ENCODE measurements at places on chromosomes 11 and 22.

DNA sequence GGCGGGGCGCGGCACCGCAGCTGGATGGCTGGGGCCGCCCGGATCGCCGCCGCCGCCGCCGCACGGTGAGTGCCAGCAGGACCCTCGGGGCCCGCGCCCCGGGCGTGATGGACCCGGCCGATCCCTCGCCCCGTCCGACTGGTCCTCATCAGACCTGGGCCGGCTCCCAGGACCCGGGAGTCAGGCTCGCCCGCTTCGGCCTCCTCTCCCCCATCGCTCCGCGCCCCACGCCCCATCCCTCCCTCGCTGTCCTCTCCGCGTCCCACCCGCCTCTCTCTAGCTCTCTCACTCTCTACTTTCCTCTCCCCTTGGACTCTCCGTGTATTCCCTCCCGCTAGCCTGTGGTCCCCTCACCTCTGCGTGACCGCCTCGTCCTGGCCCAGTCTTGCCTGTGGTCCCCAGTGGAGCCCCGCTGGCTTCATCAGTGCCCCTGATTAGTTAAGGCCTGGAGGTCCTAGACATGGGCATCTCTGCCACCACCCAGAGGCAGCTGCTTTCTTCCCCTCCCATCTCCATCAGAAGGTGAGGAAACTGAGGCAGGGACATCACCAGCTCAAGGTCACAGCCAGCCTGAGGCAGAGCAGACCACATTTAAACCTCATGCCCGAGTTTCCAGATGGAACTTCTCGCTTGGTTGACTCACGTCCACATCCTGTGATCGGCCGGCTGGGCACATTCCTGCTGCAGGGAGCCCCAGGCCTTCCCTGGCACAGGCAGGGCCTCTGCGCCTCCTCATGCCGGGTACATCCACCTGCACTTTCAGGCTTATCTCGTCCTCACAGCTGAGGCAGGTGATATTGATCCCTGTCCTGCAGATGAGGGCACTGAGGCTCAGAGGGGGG, 429 bp downstream of the SLC39A13 start:
- peak; percentile 37 for DNase-seq

GRCh38 chr11:19506816-19507486, 205.7 kb upstream of the NAV2 start:
- DNase-seq, result no peak

DNA sequence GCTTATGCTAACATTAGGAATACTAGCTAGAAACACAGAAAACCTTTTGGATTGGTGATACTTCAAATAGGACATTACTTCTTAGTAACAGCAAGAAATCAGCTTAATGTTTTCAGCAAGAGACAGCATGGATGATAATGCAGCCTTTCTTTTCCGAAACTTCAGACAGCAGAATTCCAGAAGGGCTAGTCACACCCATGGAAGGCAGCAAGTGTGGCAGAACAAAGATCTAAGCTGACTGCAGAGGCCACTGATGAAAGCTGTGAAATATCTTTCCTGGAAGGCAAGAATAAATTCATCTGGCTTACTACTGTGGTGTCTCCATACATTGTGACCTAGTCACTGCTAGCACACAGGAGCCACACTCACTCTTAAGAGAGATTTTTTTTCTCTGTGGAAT, 100.3 kb downstream of the CCDC83 start:
- DNase-seq, result no peak

DNA sequence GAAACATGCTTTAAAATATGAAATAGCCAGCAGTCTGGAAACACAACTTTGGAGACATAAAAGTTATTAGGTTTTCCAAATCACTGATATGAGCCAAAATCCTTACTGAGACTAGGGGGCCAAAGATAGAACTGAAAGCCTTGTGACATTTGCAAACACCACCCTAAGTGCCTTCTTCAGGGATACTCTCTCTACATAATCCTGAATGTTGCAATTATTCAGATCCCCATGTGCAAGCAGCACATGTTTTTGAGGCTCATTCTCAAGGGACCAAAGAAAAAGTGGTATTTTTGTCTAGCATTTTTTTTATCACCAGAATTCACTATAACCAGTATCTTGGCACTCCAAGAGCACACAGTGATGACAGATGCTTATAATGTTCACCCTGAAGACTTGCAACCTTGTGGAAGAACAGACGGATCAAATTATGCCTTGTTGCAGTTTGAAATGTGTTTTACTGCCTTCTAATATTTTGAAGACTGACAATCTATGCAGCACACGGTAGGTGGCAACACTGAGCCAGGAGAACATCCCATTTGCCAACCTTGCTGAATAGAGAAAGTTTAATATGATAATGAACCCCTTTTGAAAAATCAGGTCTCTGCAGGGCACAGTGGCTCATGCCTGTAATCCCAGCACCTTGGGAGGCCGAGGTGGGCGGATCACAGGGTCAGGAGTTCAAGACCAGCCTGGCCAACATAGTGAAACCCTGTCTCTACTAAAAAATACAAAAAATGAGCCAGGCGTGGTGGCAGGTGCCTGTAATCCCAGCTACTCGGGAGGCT, 78.5 kb downstream of the PLEKHA7 start:
- peak; percentile 54 for DNase-seq

GRCh38 chr11:120316880-120317688, 8.0 kb upstream of the TLCD5 start:
- no peak for DNase-seq

- DNase-seq, result peak; percentile 71
Measured at GRCh38 chr22:28822930-28823551, 22.7 kb upstream of the XBP1 start.

GRCh38 chr11:21628641-21629040, 564.2 kb upstream of the ANO5 start:
- DNase-seq, result no peak

DNA sequence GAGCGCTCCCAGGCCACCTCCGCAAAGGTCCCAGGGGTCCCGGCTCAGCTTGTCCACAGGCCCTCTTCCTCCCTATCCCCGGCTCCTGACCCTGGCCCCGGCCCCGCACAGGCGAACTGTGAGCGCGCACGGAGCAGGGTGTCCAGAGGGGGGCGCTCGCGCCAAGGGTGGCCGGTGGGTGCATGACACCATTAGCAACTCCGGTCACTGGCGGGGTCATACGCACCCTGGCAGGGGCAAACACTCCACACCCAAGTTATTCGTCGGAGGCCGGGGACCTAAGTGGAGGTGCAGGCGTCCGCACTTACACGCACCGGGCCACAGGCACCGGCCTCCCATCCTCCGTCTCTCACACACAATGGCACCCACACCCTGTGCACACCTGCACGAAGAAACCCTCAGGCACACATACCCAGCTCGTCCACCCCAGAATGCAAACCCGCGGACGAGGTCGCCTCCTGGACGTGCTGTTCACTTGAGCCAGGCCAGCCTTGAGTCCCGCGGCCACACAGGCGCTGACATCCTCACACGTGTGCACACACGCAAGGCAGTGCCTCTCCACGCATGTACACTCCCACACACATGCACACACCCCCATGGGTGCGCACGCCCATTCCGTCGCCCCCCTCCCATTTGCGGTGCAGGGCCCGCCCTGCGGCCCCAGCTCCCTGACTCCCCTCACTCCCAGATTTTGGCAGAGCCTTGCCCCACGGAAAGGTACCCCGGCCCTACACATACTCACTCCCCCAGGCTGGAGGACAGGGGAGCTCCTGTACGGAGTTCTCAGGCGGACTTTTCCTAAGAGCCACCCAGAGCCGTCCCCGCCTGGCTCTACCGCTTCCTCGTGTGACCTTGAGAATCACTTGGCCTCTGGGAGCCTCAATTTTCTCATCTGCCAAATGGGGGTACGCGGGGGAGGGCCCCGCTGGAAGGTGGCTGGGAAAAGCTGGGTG, at the start of gene RASGRP2:
RASGRP2 (minus strand) TSS at position 552 of the 953 bp plus-strand sequence. CDS start 1,276 bp downstream, outside the sequence.
- peak; percentile 58 for DNase-seq

DNA sequence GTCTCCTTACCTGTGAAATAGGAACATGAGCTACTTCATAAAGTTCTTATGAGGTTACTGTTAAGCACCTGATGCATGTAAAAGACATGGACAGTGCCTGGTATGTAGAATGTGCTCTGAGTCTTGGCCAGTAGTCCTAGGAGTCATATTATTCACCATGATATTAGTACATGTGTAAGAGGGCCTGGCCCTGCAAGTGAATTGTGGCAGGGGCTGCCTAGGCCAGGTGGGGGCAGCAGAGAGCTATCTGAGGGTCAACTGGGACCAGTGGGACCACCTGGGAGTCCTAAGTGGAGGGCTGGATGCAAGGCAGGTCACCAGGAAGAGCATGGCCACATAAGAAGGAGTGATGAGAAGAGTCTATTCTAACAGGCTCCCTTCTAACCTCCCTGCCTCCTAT, 529.5 kb downstream of the SOX6 start:
- peak; percentile 86 for DNase-seq

DNA sequence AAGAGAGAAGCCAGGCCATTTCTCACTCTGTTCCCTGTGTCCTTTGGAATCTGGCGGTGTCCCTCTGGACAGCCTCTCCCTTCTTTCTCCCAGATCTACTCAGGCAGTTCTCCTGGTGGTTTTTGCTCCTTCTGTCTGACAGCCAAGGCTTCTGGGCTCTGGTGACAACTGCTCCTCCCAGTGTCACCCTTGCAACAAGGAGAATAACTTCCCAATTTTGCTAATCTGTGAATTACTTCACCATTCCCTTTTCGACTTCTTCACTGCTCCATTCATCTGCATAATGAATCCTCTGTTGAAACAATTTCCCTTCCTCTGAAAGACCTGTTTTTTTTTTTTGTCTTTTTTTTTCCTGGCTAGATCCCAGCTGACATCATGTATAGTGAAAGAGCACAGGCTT, 56.3 kb upstream of the PDE3B start:
- DNase-seq, result no peak

DNA sequence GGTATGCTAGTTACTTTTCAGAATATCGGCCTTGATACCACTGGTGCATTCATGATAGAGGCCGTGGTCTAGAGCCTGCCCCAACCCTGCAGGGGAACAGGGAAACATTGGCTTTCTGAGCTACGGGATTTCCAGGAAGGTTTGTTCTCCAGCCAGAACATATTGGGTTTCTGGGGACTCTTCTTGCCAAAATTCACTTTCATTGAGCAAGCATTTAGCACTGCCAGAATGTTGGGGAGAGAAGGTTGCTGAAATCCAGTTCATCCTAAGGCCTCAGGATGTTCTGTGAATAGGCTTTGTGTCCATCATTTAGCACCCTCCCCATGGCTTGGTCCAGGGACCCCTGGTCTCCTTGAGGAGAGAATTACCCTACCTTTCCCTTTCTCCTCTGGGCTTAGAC, 36.7 kb downstream of the DRG1 start:
- DNase-seq, result no peak

DNA sequence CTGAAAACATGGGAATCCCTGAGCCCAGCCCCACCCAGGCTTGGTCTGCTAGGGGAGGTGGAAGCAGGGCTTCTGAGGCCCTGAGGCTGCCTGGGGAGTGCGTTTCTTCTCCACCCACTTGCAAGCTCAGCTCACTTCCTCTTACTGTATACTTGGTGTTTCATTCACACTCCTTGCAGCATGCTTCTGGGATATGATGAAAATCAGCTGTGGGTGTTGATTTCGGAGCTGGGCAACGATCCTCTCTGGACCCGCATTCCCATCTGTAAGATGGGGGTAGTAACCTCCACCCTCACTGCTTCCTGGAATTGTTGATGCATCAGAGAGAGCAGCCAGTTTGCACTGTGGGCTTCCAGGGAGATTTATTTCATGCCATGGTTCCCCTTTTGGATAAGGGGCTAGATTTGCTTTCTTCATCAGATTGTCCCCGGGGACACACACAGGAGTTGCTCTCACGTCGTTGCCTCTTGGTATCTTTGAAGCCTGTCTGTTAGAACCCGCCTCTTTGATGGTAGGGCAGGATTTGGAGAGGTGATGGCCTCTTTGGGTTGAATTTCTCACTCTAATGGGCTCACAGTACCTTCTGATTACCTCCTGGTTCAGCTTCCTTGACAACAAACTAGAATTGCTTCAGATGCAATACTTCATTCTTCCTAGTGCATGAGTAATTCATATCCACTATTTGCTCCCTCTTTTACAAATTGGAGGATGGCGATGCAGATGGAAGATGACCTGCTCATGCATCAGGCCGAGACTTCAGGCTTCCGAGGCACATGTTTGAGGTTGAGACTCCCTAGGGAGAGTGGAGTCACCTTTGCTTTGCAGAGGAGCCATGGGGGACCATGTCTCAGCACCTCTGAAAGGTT, 40.4 kb downstream of the BCR start:
- no peak for DNase-seq

DNA sequence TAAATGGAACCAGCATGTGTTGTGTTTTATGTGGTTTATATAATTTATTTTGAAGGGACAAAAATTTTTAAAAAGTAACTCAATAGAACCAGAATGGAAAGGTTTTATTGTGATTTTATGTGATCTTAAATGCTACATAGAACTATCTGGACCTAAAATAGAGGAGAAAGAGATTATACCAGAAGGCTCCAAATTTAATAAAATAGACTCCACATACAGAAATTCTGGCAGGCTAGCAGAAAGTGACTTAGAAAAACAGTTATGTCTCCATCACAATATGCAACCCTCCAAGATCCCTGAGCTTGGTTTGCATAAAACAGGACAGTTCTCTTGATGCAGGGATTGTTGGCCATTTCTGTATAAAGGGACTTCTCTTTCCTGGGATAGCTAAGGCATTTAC, 107.9 kb downstream of the BBOX1 start:
- no peak for DNase-seq

GRCh38 chr11:8829556-8829955, 81.4 kb upstream of the AKIP1 start:
- no peak for DNase-seq

DNA sequence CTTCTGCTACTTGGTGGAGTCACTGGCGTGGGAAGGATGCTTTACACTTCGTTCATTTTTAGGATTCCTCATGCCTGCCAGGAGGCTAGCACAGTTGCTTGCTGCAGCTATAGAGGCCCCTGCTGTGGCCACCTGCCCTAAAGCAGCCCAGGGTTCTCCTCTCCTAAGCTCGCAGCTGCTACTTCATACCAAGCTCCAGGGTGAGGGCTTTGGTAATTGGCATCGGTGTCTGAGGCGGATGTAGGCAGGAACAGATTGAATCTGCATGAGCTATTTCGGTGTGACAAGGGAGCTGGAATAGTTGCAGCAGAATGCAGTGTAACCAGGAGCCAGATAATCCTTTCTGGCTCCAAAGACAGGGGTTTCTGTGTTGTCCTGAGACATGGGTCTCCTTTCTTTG, 133.1 kb downstream of the MICAL2 start:
- no peak for DNase-seq

- DNase-seq, result no peak
Measured at GRCh38 chr11:108866781-108867180, 201.9 kb downstream of the DDX10 start.

DNA sequence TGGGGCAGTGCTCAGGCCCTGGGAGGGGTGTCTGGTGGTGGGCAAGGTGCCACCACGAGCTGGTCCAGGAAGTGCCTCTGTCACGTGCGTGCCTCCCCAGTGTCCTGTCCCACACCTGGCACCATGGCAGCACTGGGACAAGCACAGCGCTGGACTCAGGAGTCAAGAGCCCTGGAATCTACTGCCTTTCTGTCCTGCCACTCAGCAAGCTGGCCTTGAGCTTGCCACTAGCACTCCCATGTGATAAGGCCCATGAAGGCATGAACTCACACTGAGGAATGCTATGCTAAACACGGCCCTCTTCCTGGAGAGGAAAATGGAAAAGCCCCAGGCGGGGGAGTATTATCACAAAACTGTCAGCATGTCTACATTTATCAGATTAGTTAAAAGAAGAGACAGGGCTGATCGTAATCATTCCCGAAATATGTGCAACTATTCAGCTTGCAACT, 50.7 kb upstream of the SLC35C1 start:
- DNase-seq, result no peak

GRCh38 chr22:38406617-38407016, 48.4 kb downstream of the KCNJ4 start:
- DNase-seq, result no peak
